ENCODE measurements at places on chromosomes 13 and 19. TPM values are rescaled to one million over a fixed set of nuclear protein-coding genes. Genes with fewer than 3 reads are reported as not detected.

Gene URAD
- total RNA-seq, result not detected

DNA sequence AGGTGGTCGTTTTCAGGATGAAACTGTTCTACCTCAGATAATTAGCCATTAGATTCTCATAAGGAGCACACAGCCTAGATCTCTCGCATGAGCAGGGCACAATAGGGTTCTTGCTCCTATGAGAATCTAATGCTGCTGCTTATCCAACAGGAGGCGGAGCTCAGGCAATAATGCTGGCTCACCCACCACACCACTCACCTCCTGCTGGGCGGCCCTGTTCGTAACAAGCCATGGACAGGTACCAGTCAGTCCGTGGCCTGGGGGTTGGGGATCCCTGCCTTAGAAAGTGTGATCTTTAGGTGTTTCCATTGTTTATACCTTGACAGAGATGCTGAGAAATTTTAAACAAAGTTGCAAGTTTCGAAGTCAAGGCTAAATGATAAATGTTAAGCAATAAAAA, 344.6 kb upstream of the HTR2A start:
- DNase-seq, result no peak

GRCh38 chr19:43628646-43629326, 9.4 kb upstream of the ZNF428 start:
- DNase-seq, result no peak

- no peak for DNase-seq
Measured at GRCh38 chr19:6213696-6214641, 65.8 kb downstream of the MLLT1 start.

GRCh38 chr13:94140511-94140910, 339.0 kb downstream of the DCT start:
- no peak for DNase-seq

Gene SMIM44
- total RNA-seq, result not detected

- no peak for DNase-seq
Measured at GRCh38 chr13:98539666-98540065, 37.2 kb downstream of the STK24 start.

- no peak for DNase-seq
Measured at GRCh38 chr13:43094901-43095300, 71.5 kb downstream of the DNAJC15 start.

DNA sequence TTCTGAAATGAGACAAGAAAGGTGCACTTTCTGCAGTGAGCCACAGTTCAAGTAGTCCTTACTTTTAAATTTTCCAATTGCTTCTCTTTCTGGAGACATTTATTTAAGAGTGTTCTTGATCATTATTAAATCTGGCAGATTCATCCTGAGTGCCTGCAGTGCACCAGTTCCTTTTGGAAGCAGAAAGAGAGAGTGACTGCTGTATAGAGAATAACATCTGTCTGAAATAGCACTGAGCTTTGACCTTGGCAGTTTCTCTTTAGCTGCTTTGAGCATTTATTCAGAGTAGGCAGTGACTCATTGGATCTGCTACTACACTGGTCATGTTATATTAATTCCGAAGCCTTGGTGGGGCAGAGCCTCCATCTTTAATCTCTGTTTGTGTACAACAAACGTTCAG, 1373.7 kb downstream of the PCDH9 start:
- no peak for DNase-seq

DNA sequence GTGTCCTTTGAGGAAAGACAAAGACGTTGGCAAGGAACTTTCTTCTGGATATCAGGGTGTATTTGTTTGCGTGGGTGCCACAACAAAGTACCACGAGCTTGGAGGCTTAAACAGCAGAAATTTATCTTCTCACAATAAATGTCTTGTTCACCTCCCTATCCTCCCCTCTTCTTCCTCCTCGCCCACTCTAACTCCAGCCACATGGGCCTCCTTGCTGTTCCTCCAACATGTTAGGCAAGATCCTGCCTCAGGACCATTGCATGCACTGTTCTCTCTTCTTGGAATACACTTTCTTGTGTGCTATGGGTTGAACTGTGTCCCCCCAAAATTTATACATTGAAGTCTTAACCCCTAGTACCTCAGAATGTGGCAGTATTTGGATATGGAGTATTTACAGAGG, 45.7 kb downstream of the VAV1 start:
- no peak for DNase-seq

GRCh38 chr13:55437162-55437561, 1703.6 kb upstream of the PRR20A start:
- DNase-seq, result no peak

GRCh38 chr13:112575675-112576074, 12.3 kb downstream of the TUBGCP3 start:
- peak; percentile 46 for DNase-seq

All from thyroid gland (tissue), 4 donors.